ENCODE measurements at places on chromosomes 2 and 18.

GRCh38 chr2:20674309-20674965 lies 7.5 kb downstream of the GDF7 start:
- no peak for DNase-seq

DNA sequence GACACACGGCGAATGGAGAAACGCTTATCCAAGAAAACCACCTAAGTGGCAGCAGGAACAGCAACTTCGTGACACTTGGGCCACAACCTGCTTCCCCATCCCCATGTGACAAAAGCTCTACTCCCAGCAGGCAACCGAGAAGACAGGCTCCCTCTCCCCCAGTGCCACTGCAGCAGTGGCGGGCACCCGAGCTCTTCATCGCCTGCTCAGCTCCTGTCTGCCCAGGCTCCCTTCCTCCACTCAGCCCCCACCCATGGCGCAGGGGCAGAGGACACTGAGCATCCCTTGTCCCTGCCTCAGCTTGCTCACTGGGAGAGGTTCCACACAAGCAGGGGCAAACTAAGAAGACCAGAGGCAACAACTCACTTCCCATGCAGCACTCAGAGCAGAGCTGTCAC lies 22.9 kb downstream of the SLC66A2 start:
- no peak for DNase-seq

DNA sequence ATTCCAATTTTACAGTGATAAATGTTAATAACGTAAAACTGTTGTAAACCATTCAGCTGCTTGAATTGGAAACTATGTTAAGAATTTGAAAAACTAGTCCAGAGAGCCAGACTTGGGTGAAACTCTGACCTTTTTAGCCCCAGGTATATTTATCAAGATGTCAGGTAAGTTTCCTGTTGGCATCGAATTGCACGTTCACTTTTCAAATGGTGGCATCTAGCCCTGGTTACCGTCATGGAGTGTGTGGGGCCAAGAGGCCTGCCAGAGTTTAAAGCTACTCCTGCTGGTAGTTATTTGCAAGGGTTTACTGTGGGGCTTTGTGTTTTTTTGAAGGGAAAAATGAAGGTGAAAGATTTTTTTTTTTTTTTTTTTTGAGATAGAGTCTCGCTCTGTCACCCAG lies 109.9 kb downstream of the WDSUB1 start:
- no peak for DNase-seq

DNA sequence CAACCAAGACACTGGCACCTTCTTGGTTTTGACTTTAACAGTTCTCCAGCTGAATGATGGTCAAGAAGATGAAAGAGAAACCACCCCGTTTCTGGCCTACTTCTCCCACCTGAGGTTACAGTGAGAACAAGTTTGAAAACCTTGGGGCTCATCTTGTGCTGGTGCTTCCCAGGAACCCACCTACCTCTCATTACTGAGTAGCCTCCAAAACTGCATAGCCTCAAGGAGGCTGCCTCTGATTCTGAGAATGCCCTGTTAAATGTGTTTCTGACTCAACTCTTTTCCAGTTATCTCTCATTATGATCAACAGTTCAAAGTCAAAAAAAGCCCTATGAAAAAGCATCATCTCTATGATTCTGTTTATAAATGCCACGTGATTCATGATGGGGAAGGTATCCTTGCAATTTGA lies 121.9 kb downstream of the CACNB4 start:
- no peak for DNase-seq

- DNase-seq = no peak
These were observed 177.9 kb downstream of the CYRIA start for GRCh38 chr2:16487686-16488085.

DNA sequence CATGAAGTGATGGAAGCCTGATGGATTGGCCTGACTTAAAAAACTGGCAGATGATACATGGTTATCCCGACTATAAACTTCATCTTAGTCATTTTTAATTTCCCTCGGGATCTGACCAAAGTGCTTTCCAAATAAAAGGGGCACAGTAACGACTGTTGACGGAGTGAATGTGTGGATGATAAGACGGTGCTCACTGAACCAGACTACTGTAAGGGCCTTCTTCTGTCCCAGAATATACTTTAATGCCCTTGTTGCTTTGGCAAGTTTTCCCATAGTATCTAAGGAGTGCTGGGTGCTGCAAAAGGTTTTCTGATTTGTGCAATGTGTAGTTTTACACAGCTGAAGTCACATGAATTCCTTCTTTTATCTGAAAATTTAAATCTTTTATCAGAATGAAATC lies 373.5 kb downstream of the DSEL start:
- no peak for DNase-seq

GRCh38 chr2:75788154-75788553 lies 77.4 kb upstream of the GCFC2 start:
- no peak for DNase-seq
